CD4-positive, alpha-beta T cell (primary cell): ENCODE measurements at places on chromosomes 5 and 9.
A peak's percentile ranks its signal among the peaks of the same experiment; 100 is the strongest.

GRCh38 chr9:87834357-87834756, 48.3 kb upstream of the SPATA31E1 start:
- DNase-seq: no peak

GRCh38 chr5:7040111-7040510, 326.9 kb downstream of the TENT4A start:
- no peak for DNase-seq

DNA sequence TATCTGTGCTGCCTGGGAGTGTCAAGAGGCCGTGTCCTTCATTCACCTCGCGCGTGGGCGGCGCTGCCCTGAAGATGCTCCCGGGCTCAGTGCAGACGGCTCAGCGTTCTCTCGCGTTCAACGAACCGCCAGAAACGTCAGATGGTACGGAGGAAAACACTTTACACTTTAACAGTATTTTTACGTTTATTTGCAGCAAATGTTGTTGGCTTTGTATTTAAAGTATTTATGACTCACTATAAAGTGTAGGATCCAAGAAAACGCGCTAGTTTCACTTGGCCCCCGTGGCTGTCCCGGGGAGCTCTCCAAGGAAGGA, 544 bp upstream of the ERCC6L2 start:
- DNase-seq: peak; percentile 59

DNA sequence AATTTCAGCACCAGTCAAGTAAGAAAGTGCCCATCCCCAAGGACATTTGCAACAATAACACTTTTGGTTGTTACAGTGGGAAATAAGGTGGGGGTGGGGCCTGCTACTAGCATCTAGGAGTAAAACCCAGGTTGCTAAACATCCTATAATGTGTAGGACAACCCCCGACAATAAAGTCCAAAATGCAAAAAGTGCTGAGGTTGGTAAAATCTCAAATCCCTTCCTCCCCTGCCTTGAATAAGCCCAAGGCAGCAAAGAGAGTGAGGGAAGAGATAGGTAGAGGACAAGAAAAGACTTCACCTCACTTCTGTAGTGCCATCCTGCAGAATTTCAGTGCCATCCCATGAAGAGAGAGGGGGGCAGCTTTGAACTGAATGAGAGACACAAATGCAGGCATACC, 117.5 kb upstream of the NIPBL start:
- DNase-seq: no peak

DNA sequence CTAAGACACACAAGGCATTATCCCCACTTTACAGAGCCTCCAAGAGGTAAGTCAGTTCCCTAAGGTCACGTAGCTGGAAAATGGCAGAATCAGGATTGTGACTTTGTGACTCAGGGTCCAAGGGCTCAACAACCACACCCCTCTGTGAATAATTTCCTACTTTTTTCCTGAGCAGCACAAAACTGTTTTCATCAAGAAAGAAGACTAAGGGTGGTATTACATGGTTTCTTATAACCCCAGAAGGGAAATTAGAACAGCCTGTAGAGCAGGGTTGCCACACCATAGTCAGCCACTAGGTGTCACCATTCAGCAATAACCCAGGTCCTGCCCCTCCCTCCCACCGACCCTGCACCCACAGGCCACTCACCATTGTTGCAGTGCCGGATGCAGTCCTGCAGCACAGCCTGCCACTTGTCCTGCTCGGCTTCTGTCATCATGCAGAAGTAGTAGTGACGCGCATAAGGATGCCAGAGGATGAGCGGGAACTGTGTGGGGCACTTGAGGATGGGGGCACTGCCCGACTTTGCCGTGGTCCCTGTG, 72.1 kb downstream of the LRSAM1 start:
- no peak for DNase-seq

GRCh38 chr5:163529698-163530097, 24.3 kb downstream of the MAT2B start:
- DNase-seq: no peak

- no peak for DNase-seq
These were observed 128.1 kb upstream of the LHFPL2 start for GRCh38 chr5:78776637-78777036.

DNA sequence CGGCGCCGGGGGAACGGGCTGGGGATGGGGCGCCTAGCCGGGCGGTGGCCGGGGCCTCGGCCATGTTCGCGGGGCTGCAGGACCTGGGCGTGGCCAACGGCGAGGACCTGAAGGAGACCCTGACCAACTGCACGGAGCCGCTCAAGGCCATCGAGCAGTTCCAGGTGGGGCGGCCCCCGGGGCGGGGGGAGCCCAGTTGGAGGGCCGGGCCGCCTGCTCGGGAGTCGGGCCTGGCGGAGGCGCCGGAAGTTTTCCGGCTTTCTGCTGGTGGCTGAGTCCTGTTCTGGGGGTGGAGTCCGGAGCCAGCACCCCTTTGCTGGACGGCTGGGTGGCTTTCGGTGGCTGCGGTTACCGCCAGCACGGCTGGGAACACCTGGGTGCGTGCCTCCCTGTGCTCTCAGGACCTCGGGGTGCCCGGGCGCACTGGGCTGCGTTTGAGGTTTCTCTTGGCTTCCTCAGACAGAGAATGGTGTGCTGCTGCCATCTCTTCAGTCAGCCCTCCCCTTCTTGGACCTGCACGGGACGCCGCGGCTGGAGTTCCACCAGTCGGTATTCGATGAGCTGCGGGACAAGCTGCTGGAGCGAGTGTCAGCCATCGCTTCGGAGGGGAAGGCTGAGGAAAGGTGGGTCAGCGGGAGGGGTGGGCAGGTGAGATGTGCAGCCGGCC, 454 bp downstream of the NELFB start:
- DNase-seq: no peak

- DNase-seq: no peak
These were observed 111.3 kb upstream of the GNA14 start for GRCh38 chr9:77759391-77759790.

GRCh38 chr9:94445863-94446262, 109.0 kb upstream of the PCAT7 start:
- no peak for DNase-seq

- DNase-seq: no peak
These were observed 48.2 kb downstream of the RPS6 start for GRCh38 chr9:19331877-19332276.

DNA sequence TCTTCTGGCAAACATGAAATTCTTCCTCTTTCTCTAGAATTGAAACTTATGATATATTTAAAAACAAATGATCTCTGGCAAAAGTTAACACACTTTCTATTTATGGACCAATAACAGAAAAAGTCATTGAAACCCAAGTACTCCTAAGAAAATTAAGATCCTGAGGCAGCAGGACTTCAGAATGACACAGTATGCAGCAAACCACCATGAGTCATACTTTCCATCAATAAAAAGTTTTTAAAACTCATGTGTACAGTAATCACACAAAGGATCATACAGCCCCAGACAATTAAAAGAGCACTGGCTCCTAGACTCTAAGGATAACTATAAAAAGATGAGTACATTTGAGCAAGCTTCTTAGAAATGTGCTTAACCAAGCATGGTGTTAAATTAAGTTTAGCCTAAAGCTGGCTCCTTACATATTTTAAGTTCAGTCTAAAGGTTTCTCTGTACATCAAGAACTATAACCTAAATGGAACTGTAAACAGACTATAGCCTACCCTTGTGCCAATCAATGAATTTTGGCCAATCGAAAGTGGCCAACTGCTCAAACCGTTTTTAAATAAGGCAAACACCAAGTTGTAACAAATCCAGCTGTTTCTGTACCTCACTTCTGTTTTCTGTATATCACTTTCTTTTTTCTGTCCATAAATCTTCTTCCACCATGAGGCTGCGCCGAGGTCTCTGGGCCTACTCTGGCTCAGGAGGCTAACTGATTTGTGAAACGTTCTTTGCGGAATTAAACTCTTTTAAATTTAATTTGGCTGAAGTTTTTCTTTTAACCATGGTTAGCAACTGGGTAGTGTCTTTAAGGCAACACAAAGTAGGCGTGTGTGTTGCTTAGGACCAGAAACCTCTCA, 232.1 kb upstream of the PIK3R1 start:
- no peak for DNase-seq

- no peak for DNase-seq
These were observed 42.7 kb upstream of the AKNA start for GRCh38 chr9:114430457-114430856.

DNA sequence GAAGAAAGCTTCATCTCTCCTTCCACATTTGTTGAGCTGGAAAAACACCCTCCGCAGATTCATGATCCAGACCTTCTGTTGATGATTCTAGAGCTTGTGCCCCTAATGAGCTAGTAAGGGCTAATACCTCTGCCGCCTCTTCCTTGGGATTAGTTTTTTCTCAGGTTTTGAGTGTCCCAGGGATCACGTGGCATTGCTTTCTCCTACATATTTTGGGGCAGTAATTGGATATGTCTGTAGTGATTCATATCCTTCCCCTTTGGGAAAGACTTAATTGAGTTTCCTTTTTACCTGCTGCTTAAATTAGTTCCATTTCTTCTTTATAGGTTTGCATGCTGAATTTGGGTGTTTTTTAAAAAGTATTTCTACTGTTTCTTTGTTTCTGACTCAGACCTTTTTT, 143.9 kb downstream of the GOLPH3 start:
- no peak for DNase-seq

- DNase-seq: no peak
These were observed 533.8 kb upstream of the CLINT1 start for GRCh38 chr5:158392753-158393152.

GRCh38 chr5:57736716-57737115, 254.1 kb upstream of the ACTBL2 start:
- DNase-seq: no peak

- DNase-seq: no peak
These were observed 3.1 kb upstream of the DMAC1 start for GRCh38 chr9:7802666-7803065.

DNA sequence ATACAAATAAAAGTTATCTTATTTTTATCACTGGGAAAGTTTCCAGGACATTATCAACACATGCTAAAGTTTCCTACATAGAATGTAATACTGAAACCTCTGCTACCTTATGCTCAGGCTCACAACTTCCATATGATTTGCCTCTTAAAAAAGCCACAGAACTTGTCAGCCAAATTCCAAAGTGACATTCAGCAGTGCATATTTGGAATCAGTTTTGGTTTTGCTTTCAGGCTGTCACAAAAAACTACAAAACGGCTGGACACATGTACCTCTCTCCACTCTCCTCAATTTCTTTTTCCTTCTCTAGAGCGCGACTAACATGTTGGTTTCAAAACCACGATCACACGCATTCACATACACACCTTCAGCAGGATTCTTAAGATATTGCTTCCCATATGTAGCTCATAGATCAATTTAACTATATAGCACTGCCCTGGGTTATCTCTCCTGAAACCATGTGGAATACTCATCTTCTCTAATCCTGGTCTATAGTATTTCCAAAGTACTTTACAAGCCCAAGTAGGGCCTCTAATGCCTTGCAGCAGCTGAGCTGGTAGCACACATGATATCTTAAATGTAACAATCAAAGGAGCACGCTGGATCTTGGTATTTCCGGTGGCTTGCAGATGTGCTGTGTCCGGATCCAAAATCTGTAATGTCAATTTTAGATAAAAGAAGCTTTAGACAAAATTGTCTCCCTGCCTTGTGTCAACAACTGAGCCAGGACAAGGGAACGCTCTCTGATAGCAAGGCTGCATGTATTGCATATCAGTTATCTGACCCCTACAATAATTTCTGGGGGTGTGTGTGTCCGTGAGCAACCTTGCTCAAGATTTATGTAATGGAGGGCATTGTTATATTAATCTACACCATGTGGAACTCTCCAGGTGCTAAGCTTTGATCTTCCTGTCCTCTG, 203.2 kb downstream of the DMRT2 start:
- DNase-seq: no peak

GRCh38 chr5:68953875-68954617, 139.8 kb upstream of the SLC30A5 start:
- DNase-seq: no peak

DNA sequence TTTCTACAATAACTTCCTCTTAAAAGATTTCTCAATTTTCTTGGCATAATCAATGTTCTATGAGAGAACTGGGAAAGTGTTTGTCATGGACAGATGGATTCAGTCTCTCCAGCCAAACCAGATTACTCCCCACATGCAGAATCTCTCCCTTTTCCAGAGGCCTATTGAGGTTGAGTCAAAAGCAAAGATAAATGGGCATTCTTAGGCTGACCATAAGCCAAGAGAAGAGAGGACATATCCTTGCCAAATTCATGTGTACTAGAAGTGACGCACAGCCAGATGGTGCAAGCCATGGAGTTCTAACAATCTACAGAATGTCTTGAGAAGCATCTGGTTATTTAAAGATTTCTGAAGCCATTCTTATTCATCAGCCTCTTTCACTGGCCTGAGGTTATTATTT, 2115.0 kb downstream of the MAT2B start:
- no peak for DNase-seq

DNA sequence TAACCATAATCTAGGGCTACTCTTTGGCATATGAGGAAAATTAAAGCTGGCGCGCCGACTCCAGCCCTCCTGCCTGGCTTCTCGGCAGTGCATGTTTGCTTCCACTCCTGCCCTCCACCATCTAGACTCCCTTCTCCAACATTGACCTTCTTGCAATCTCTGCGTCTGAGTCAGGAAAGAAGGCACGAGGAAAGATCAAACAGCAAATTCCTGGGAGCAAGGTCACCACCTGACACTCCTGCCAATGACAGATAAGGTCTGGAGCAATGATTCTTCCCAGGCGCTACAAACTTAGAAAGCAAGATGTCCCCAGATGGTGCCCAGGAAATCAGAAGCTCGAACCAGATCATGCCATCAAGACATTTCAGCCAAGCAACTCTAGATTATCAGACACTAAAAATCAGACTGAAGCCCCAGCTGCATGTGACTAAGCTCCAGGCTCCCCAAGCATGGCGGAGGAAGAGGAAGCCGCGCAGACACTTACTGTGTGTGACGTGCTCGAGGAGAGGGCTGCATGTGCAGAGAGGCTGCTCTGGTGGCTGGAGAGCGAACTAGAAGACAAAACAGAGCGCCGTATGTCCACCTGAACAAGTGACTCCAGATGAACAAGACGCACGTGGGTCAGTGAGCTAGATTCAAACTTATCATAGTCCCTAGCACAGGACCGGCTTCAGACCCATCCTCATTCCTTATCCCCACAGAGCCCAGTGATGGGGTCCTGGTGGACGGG, 115.3 kb downstream of the UBE2R2 start:
- no peak for DNase-seq

- DNase-seq: peak; percentile 72
These were observed 53.7 kb upstream of the PTPDC1 start for GRCh38 chr9:94030318-94031179.

GRCh38 chr5:68533571-68534084, 318.1 kb downstream of the PIK3R1 start:
- DNase-seq: no peak

- DNase-seq: no peak
These were observed 48.4 kb downstream of the ADAMTS16 start for GRCh38 chr5:5188376-5189050.

DNA sequence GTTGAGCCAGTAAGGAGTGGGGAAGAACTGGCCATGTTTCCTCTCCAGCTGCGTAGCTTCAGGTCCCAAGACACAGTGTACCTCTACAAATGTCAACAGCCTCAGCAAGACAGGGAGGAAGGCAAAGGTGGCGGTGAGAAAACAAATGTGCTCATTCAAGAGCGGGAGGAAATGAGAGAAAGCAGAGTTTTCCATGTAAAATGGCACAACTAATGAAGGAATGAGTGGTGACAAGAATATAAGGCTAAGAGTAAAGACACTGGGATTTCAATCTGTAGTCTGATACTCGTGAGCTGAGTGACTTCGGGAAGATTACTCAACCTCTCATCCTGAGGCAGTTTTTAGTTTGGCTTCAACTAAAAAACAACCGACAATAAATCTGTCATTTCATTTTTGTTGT, 67.6 kb downstream of the DPYSL3 start:
- no peak for DNase-seq

- DNase-seq: no peak
These were observed 158.3 kb downstream of the FAM174A start for GRCh38 chr5:100693481-100693880.
